ENCODE measurements at places on chromosomes 2 and 18.

GRCh38 chr2:67337903-67338302 lies 59.2 kb upstream of the ETAA1 start:
- no peak for DNase-seq

DNA sequence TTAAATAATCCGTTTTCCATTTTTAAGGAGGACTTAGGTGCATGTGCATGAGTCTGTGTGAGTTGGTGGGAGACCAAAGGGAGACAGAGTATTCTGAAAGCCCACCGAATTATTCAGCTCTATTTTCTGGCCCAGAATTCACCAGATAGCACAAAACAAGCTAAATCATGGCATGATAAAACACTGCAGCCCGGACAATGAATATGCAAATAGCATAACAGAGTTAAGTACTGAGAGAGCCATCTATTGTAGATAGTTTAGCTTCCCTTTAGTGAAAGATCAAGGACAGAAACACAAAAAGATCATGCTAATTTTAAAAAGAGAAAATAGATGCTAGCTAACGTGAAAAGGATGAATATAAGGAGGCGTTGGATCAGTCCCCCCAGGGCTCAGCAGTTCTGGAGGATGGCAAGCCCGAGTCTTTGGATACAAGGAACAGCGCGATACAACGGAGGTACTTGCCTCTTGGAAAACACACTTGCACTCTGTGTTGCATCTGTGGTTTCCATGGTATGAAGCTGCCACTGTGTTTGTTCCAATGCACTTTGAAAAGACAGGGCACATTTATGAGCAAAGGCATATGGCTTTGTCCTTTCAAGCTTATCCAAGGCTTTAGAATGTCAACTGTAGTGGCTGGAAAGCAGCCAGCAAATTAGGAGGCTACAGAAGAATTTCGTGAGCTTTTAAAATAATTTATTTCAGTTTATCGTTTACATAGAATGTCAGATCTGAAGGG lies 119.9 kb downstream of the LYPD1 start:
- no peak for DNase-seq

DNA sequence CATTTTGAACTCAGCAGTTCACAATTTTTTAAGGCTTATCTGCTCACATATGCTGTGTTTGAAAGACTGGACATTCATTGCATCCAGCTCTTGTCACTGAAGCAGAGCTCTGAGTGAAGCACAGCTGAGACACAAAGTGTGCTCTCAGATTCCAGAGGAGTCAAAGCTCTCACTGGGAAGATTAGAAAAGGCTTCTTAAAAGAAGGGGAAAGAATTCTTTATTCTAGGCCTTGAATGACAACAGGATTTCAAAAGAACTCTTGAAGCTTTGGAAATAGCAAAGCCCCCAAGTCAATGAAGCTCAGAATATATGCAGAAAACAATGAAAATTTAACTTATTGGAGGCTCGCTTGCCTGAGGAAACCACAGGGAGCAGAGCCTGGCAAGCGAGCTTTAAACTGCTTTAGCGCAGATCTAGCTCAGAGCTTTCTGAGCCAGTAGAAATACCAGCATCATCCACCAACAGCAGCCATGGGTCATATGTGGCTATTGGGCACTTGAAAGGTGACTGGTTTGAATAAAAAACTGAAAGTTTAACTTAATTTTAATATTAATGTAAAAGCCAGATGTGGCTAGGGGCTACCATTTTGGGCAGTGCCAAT lies 369.7 kb downstream of the OSR1 start:
- no peak for DNase-seq

GRCh38 chr2:230627806-230628724 lies 84.6 kb upstream of the CAB39 start:
- DNase-seq = no peak

GRCh38 chr2:43034921-43035320 lies 191.5 kb downstream of the ZFP36L2 start:
- no peak for DNase-seq

GRCh38 chr2:232877940-232878511 lies 8.0 kb downstream of the SNORC start:
- DNase-seq = no peak

GRCh38 chr18:13281406-13281805 lies 62.8 kb downstream of the LDLRAD4 start:
- no peak for DNase-seq

DNA sequence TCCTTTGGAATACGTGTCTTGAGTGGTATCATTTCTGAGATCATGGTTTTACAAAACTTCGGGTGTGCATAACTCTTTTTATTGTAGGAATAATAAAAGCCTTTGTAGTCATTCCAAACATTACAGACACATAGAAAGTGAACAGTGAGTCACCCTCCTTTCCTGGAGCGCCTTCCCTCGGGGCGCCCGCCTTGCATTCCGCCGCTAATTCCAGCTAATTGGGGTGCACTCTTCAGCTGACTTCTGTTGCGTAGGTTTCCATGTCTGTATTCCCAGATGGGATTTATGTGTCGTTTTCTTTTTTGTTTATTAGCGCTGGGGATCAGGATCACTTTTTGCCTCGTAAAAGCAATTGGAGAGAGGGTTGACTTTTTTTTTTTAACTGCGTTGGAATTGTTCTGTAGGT lies 18.7 kb downstream of the SH3BP4 start:
- no peak for DNase-seq

DNA sequence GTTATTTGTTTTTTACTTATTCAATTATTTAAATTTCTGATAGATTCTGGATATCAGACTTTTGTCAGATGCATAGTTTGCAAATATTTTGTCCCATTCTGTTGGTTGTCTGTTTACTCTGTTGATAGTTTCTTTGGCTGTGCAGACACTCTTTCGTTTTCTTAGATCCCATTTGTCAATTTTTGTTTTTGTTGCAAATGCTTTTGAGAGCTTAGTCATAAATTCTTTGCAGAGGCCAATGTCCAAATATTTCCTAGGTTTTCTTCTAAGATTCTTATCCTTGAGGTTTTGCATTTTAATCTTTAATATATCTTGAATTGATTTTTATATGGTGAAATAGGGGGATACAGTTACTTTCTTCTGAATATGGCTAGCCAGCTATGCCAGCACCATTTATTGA lies 112.7 kb upstream of the SESTD1 start:
- DNase-seq = no peak

DNA sequence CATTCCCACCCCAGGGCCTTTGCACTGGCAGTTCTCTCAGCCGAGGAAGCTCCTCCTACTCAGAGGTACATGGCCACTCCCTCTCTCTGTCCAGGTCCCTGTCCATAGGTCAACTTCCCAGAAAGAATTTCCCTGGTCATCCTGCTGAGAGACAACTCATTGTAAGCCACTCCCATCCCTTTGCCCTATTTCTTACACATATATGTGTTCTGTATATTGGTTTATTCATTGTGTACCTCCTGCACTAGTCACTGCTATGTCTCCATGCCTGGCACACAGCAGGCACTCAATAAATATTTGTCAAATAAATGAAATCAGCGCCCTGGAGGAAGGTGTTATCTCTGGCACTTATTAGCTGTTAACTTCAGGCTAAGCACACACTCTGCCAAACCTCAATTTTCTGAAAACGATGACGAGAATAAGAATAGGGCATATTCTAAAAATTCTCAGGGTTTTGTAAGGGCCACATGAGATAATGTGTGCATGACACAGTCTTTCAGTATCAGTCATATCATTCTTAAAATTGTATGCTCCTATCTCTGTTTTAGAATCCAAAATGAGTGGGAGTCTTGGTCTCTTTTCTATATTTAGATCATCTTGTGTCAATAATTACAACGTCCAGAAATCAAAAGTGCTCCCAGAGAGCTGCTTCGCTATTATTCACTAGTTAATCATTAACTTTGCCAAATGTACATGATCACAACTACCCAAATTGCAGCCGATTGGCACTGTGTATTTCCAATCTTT lies 198.0 kb downstream of the ALK start:
- DNase-seq = no peak

GRCh38 chr2:101952551-101952950 lies 39.2 kb upstream of the IL1R2 start:
- DNase-seq = no peak

DNA sequence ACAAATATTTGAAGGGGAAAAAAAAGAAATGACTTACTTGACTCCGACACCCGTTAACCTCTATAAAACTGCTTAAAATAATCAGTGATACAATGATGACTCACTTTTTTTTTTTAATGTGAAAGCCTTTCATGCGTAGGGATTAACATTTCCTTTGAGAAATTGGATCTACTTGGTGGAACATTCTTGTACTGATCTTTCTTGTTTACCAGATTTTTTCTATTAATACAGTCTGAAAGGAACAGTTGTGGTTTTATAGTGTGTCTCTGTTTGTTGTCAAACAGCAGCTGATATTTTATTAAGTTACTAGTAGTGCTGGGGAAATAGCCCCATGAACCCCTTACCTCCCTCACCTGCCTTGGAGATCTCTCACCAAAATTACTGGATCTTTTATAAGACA lies 40.2 kb upstream of the NEB start:
- DNase-seq = no peak

DNA sequence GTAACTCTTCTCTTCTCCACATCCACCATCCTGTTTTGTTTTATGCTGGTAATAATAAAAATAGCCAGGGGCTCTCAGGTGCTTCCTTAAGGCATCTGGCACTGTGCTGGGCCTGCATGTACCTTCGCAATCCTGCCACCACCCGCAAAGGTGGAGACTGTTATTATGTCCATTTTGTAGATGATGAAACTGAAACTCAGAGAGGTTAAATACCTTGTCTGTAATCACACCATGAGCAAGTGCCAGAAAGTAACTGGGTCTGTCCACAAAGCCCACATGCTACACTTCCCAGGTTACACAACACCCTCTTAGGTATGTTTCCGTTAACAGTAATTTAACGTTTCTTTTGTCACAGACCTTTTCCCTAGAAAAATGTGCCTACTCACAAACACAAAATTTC lies 27.0 kb downstream of the NRP2 start:
- no peak for DNase-seq

DNA sequence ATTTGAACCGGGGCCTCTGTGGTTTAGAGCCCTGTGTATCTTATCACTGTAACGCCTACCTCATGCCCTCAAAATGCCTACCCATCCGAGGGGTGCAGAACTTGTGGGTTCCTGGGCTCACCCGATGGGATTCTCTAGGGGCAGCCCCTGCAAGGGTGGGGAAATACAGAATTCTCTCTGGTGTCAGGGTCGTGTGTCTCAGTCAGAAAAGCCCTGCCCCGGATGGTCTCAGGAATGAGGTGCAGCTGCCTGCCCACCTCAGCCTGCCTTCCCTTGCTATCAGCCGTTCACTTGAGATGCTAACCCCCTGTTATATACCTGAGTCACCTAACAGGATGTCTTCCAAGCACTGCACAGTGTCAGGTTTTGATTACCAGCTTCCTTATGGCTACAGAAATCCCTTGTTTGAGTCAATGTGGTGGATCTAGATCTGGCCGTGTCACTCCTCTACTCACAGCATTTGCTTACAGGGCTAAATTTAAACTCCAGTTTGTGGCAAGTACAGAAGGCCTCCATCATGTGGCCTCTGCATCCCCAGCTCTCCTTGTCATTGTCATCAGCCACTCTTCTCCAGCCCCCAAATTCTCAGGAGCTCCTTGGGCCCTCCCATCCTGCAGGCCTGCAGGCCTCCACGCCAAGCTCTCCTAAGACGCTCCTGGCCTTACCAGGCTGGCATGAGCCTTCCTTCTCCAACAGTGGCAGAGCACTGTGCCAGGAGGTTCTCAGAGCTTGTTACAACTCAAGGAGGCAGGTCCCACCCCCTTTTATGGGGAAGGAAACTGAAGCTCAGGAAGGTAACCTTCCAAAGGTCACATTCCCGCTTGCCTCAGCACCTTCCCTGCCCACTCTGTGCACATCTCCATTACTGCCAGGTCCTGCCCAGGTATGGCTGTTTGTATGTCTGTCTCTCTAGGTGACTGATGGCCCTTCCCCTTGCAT lies 14.3 kb upstream of the MAP3K2 start:
- no peak for DNase-seq

GRCh38 chr18:45850021-45850420 lies 24.5 kb downstream of the SIGLEC15 start:
- no peak for DNase-seq

DNA sequence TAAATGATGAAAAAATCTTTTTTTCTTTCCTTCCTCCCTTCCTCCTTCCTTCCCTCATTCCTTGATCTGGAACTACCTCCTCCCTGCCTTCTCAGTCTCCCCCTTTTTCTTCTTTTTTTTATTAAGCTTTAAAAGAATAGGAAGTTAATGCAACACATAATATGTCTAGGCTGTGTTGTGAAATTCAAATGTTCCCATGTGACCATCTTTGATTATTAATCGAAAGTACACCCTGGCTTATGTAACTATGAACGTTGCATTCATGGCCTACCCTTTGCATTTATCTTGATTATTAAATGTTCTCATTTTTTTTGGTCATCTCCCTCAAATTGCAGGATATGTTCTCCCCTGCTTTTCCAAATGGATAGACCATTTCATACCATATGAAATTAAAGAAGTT lies 376.0 kb downstream of the DSEL start:
- no peak for DNase-seq

DNA sequence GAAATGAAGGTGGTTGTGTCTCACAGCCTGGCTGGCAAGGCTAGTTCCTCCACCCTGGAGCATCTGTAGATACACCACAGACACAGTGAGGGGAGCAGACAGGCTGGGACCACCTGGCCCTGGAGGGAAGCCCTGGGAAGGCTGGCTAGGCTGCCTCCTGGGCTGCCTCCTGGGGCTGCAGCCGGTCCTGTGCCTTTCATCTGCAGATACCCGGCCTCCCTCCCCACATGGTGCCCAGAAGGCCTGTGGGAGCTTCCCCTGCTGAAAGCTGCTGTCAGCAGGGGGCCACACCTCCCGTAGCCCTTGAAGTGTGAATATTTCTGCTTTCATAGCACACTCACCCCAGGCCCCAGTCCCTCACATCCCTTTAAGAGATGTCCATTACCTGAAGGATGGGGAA lies 37.6 kb downstream of the SDC1 start:
- no peak for DNase-seq

GRCh38 chr18:12278741-12279682 lies 24.9 kb downstream of the CIDEA start:
- DNase-seq = no peak

GRCh38 chr2:5482929-5483331 lies 209.3 kb upstream of the SOX11 start:
- no peak for DNase-seq

- DNase-seq = no peak
These were observed 108.6 kb upstream of the RNF152 start for GRCh38 chr18:62001396-62001795.

- no peak for DNase-seq
These were observed 93.7 kb downstream of the NOL4 start for GRCh38 chr18:34131006-34131405.
